ENCODE measurements at places on chromosomes 1 and 21.

- peak; percentile 81 for DNase-seq
These were observed 13.7 kb downstream of the ALX3 start for GRCh38 chr1:110056776-110057175.

DNA sequence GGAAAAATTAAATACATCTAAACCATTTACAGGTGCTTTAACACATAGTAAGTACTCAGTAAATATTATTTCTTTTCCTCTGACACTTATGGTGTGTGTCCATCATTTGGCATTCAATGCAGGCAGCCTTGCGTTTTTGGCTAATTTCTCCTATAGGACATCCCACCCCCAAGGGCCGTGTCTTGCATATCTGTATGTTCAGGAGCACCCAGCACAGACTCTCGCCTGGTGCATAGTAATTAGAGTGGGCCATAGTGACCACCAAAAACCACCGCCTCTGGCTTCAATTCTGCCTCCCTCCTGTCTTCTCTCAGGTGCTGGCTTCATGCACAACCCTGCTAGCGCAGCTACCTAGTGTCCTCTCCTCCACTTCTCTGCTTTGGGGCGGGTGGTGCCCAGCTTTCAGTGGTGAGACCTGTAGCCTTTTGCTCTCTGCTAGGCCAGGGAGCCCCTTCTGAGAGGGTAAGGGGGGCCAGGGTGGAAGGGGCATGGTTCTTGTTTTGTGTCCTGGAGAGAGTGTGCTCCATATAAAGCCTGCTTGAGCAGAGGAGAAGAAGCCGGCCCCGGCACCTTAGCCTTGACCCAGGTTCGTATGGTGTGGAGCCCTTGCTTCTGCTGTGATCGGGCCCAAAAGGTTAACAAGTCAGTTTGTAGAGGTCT, 33.4 kb downstream of the BATF3 start:
- DNase-seq: no peak

GRCh38 chr1:19401535-19401889, 83.8 kb downstream of the CAPZB start:
- DNase-seq: no peak

- no peak for DNase-seq
These were observed 36.4 kb downstream of the FYB2 start for GRCh38 chr1:56782773-56783172.

- no peak for DNase-seq
These were observed 118.0 kb upstream of the MARK1 start for GRCh38 chr1:220409771-220410595.

- DNase-seq: no peak
These were observed 214.0 kb downstream of the LMO4 start for GRCh38 chr1:87542697-87543096.

- no peak for DNase-seq
These were observed 32.1 kb downstream of the URB2 start for GRCh38 chr1:229657993-229658755.

GRCh38 chr1:181105134-181106021, 16.9 kb downstream of the IER5 start:
- peak; percentile 92 for DNase-seq

GRCh38 chr1:45762291-45762690, 11.8 kb upstream of the IPP start:
- no peak for DNase-seq

- no peak for DNase-seq
These were observed 876.5 kb upstream of the B3GALT2 start for GRCh38 chr1:194062962-194063361.

DNA sequence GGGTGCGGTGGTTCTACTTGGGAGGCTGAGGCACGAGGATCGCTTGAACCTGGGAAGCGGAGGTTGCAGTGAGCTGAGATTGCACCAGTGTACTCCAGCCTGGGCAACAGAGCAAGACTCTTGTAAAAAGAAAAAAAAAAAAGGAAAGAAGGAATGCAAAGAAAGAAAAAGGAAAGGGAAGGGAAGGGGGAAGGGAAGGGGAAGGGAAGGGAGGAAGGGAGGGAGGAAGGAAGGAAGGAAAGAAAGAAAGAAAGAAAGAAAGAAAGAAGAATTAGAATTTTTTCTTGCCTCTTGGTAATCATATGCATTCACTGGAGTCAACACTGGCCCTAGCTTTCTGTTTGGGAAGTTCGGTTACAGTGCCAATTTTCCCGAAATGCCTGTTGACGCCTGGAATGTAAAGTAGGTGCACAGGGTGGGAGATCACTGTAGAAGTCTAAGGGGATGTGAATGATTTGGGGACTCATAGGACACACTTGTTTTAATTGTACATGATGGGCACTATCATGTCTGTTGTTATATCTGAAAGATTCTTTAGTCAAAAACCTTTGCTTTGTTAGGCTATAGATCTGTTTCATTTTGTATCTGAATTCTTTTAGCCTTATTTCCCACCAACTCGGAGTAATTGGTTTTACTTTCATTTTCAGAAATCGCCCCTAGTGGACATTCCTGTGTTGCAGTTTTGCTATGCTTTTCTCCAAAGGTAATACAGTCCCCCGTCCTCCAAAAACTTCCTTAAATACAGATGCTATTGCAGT, 59.8 kb upstream of the MORC3 start:
- peak; percentile 67 for DNase-seq

- DNase-seq: no peak
These were observed 47.0 kb downstream of the PLPP3 start for GRCh38 chr1:56532350-56532683.

DNA sequence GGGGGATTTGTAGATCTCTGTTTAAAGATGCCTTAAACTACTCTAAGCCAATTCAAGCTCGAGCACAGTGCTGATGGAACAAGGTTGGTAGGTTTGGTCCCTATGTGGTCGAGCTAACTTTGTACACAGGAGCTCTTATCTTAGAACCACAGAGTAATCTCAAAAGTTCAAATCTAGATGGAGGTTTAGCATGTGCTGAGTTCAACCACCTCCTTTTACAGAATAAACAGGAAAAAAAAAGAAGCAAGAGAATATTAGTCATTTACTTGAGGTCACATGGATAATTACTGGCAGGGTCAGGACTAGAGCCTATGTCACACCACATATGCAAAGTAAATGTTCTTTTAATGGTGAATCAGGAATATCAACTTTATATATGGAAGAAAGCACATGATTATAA, 86.2 kb downstream of the DTL start:
- DNase-seq: no peak

DNA sequence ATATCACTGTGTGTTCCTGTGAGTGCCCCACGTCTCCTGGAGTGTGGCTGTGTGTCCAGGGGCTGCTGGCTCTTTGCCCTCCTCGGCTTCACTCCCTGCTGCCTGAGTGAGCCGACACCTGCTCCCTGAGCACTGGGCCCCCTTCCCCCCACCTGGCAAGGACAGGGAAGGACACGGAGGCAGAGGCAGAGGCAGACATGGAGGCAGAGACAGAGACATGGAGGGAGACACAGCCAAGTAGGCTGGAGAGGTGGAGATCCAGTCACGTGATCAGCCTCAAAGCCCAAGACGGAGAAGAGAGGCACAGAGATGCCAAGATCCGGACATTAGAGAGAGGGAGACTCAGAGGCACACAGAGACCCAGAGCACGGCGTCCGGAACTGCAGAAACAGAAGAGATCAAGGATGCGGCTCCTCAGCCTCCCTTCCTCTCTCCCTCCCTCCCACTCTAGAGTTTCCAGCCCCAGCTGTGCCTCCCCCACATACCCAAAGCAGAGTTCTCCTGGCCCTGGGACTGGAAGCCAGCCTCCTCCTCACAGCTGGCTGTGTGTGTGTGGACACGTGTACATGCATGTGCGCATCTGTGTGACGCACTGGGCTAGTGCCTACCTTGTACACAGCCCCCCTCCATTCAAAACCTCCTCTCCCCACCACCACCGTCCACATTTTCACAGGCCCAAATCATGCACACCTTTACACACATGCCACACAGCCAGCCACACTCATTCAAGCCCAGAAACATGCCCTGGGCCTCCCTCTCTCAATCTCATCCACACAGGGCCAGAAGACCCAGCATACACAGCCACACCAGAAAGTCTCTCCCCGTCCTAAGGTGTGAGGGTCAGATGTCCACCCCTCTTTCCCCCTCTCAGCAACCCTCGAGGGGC, 39.1 kb upstream of the WASF2 start:
- DNase-seq: peak; percentile 52

GRCh38 chr1:189774721-189775287, 702.9 kb downstream of the BRINP3 start:
- no peak for DNase-seq

GRCh38 chr1:184686540-184686939, 68.1 kb downstream of the EDEM3 start:
- no peak for DNase-seq

DNA sequence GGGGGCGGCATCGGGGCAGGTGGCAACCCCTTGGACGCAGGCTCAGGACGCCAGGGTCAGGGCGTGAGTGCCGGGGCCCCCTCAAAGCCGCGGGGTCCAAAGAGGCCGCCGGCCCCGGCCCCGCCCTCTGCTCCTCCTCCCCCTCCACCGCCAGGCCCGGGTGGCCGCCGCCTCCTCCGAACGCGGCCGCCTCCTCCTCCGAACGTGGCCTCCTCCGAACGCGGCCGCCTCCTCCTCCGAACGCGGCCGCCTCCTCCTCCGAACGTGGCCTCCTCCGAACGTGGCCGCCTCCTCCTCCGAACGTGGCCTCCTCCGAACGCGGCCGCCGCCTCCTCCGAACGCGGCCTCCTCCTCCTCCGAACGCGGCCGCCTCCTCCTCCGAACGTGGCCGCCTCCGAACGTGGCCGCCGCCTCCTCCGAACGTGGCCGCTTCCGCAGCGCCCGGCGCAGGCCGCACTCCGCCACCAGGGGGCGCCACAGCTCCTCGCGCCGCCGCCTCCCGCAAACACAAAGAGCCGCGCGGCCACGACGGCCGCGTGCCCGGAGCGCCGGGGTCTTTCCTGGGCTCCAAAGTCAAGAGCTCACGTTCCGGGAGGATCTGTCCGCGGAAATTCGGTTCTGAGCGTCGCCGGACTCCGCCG, 19.3 kb upstream of the SAMD11 start:
- peak; percentile 77 for DNase-seq

GRCh38 chr1:52239708-52240001, 97.8 kb downstream of the ZFYVE9 start:
- DNase-seq: no peak

- DNase-seq: no peak
These were observed 162.6 kb downstream of the GRIK1 start for GRCh38 chr21:29777160-29777559.

DNA sequence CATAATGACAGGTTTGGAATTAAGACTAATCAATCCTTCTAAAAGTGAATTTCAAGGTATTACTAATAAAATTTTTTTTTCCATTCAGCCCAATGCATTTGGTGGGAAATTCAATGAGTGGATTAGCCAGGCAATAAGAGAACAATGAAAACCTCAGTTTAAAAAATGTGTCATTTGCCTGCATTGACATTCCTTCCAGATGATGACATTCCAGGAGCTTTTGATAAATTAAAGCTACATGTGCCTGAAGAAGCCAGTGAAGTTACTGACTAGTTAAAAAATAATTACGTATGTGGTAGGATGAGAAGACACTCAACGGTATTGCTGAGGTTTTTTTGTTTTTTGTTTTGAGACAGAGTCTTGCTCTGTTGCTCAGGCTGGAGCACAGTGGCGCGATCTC, 37.9 kb upstream of the RC3H1 start:
- DNase-seq: peak; percentile 55

GRCh38 chr21:37899146-37899545, 17.1 kb downstream of the KCNJ6 start:
- no peak for DNase-seq

DNA sequence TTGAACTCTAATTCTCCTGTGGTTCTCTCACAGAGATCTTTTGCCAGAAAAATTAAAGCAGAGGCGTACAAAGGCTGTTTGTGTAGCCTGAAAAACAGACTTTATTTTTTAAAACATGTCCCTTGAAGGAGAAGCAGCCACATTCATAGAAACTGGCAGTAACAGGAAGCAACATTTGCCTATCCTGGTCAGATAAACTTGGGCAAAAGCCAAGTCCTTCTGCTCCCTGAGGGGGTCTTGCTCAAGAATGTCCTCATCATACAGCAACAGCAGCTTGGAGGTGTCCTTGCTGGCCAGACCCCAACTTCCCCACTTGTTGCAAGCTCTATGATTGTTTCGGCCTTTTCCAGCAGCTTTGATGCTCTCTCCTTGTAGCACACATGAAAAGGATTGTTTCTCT, 36.3 kb downstream of the MSTO1 start:
- DNase-seq: peak; percentile 11

DNA sequence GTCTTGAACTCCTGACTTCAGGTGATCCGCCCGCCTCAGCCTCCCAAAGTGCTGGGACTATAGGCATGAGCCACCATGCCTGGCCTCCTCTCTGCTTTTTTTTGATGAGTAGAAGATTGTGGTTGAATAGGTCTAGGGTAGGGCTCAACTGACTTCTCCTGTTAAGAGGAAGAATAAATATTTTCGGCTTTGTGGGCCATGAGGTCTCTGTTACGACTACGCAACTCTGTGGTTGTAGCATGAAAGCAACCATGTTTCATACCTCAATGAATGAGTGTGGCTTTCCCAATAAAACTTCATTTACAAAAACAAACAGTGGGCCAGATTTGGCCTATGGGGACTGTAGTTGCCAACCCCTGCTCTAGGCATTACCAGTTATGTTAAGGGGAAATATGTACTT, 67.8 kb downstream of the NID1 start:
- DNase-seq: no peak

GRCh38 chr1:162281426-162281825, 95.2 kb downstream of the SPATA46 start:
- no peak for DNase-seq

DNA sequence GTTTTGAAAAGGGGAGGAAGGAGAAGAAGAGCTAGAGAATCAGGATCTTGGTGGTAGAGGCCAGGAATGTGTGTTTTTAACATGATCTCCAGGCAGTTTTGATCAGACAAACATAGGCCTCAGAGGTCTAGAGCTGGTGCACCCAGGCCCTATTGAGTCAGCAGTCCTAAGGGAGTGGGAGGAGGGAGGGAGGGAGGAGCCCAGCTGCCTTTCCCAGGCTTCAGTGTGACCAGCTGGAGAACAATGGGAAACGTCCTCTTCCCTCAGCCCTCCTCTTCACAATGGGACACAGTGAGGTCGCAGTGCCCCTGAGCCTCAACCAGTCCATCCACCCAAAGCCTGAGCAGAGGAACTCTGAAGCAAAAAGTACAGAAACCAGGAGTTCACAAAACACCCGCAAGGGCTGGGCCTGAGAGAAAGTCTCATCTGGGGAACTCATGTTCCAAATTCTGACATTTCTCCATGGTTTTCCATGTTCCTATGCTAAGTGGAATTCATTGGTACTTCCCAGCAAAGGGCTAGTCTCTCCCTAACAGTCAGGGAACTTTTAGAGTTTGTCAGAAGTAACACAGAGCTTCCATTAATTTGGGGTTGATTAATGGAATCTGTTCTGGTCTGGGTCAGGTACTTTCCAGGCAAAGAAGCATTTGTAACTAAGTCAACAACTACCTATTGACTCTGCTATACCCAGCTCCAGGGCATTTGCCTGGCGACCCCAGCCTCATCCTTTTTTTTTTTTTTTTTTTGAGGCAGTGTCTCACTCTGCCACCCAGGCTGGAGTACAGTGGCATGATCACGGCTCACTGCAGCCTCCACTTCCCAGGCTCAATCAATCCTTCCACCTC, 37.5 kb downstream of the ELAPOR1 start:
- DNase-seq: peak; percentile 78

DNA sequence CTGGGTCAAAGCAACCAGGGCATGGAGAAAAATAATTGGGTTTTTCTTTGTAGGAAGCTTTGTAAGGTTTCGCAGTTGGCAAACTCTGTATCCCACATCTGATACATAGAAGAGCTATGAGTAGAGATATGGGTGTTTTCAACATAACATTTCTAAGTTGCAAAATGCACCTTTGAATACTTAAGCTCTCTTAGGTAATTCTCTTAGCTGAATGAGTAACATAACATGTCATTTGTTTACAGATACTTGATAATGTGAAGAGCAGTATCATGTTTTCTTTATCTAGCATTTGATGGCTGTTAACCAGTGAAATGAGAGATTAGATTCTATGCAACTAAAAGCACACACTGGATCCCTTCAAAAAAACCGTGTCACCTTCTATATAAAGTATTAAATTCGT, 21.6 kb downstream of the RAVER2 start:
- no peak for DNase-seq
